ENCODE measurements at places on chromosomes 13 and 19. TPM values are rescaled to one million over a fixed set of nuclear protein-coding genes. Genes with fewer than 3 reads are reported as not detected.

DNA sequence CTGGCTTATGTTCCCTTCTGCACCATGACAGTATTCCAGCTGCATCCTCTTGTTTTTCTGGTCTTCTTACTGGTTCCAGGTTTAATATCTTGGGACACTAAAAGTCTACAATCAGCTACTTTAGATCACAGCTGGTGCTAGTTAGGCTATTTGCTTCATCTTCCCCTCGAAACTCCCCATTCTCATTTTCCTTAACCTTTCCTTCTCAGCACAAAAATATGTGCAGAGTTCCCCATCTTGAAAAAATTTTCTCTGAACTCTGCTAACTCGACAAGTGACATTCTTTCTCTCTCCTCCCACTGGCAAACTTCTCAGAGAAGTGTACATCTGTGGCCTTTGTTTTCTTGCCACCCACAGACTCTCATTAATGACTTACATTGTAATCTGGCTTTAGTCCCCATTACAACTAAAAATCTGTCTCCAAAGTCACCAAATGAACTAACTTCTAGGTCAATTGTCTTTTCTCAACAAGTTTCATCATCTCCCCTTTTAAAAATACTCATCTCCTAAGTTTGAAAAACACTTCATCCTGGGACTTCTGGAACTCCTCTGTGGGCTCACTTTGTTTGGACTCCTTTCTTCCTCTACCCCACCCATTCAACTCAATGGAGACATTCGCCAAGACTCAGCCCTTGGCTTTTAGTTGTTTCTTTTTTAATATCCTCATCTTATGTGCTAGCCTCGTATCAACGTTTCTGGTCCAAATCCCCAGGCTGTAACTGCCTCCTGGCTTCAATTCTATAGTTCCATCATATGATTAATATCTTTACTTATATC, 7.1 kb upstream of the KL start:
- no peak for DNase-seq

- peak; percentile 61 for DNase-seq
Observed at GRCh38 chr19:33302175-33302973, at the start of gene CEBPA. TSS of gene CEBPA (minus strand) at chr19:33302534. CDS start at chr19:33302414, 120 bp downstream.

GRCh38 chr19:17281391-17282304, at the start of gene ANKLE1:
TSS of gene ANKLE1 (plus strand) at chr19:17281901. CDS start at chr19:17281921, 20 bp downstream.
- peak; percentile 36 for DNase-seq

DNA sequence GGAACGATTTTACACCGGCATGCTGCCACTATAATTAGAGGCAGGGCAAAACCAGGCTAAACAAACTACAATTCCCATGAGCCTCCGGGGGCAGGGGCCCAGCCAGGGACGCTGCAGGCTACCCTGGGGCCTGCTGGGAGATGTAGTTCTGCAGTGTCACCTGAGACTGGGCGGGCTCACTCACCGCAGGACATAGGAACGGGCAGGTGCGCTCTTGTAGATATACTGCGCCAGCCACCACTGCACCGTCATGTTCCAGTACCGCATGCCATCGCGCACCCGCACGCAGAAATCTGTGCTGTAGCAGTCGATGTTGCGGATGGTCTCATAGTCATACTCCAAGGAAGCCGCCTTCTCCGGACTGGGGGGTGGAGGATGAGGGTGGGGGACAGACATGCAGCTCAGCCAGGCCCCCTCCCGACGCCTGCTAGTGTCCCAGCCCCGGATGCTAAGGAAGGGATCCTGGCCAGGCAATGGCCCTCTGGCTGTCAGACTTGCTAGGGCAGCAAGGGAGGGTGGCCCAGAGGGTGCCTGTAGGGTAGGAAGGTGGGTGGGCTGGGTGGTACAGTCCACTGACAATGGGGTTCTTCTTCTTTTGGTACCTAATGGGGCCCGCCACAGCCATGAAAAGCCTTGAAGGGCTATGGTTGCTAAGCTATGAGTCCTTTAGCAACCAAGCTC, 5.8 kb upstream of the TMC4 start:
- DNase-seq, result no peak

GRCh38 chr19:18483119-18483890, 38.6 kb downstream of the ELL start:
- DNase-seq, result no peak

DNA sequence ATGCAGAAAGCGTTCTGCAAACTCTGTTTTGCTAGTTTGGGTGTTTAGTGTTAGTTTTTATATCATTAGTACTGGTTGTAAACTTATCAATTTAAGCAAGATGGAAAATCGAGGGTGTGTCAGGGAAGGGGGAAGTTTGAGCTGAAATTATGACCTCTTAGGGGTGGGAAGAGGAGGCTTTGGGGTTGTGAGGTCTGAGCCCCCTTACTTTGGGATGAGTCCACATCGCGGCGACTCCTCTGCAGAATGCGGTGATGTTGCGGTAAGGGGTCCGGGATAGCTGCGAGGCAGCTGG, 743 bp upstream of the NDUFS7 start:
- no peak for DNase-seq

- no peak for DNase-seq
Observed at GRCh38 chr13:68160466-68160865, 930.3 kb upstream of the PCDH9 start.

Gene KLF1
- total RNA-seq, result 0.25 TPM

Gene LILRB4
- not detected for total RNA-seq

Gene NFKBIB
- total RNA-seq, result 15.3 TPM

Gene CASP14
- total RNA-seq, result not detected

Gene HIPK4
- under 0.01 TPM for total RNA-seq

Gene PLK5
- not detected for total RNA-seq

All from dermis microvascular lymphatic vessel endothelial cell (primary cell).